ENCODE measurements at places on chromosomes 12 and 14. TPM values are rescaled to one million over a fixed set of nuclear protein-coding genes. Genes with fewer than 3 reads are reported as not detected.

- no peak for DNase-seq
These were observed 70.1 kb downstream of the ZNF641 start for GRCh38 chr12:48280572-48280971.

DNA sequence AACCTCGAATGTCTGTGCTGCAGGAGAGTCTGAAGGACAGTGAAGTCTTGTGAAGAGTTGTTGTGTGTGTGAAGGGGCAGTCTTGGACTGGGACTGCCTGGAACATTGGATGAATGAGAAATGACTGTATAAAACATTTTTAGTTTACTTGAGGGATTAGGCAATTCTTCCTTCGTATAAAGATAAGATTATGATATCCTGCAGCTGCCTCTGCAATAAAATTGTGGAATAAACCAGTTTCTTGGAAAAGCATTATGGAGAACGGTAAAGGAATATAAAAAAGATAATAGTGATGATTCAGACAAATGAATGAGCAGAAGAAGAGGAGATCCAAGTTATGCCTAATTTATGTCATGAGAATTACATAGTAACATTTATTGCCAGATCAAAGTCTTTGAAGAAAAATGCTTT, 30.9 kb upstream of the LUM start:
- no peak for DNase-seq

- DNase-seq: no peak
These were observed 69.0 kb downstream of the TECPR2 start for GRCh38 chr14:102431751-102432150.

DNA sequence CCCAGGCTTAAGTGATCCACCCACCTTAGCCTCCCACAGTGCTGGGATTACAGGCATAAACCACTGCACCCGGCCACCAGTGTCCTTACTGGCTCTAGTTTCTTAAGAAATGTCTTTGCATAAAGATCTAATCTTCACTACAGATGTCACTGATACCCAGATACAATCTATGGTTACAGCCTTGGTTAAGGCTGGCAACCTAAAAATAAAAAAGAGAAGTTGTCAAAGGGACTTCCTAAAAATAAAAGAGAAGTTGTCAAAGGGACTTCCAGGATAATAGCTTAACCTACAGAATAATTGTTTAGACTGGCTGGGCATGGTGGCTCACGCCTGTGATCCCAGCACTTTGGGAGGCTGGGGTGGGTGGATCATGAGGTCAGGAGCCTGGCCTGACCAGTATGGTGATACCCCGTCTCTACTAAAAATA, 27.6 kb downstream of the ETFBKMT start:
- no peak for DNase-seq

DNA sequence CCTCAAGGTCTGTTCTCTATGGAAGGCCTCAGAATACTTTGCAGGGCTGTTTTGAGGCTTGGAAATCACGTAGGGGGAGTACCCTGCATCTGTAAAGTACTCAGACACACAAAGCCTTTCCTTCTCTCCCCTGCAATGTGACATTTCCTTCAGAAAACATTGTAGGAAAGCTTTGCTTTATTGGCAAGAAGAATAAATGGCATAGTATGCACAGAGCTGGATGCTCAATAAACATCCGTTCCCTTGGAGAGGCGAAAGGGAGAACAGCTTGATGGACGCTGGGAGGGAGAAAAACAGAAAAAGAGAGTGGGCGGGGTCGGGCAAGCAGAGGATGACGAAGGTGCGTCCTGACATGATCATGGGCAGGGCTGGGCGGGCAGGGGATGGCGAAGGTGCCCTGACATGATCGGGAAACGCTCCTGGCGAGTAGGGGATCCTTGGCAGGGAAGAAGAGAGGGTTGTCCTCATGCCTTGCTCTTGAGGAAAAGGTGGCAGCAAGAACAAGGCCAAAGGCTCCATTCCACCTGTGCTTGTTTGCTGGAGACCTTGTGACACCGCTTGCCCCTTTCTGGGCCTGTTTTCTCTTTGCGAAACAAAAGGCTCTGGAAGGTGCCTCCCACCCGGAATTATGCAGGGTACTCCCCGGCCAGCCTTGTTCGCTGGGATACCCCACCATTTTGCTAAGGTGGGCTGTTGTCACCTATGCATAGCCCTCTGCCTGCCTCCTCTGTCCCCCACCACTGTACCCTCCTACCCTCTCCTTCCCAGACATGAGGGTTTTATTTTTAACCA, 21.1 kb downstream of the IRF2BPL start:
- peak; percentile 83 for DNase-seq

DNA sequence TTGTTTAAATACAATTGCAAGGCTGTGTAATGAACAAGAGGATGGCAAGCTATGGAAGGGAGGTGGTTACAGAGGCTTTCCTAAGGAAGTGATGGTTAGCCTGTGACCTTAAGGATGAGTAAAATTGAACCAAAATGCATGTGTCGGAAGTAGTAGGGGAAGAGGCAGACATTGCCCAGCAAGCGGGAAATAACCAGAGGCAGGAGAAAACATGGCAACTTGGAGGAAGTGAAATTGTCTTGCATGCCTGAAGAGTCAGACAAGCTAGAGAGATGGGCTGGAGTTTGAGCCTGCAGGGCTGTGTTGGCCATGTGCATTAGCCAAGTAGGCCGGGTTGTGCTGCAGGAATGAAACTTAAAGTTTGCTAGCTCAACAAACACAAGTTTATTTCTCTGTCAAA, 96.2 kb downstream of the BTG1 start:
- DNase-seq: no peak

Gene CACNA1C
- total RNA-seq: 9.5 TPM

Gene TMEM179
- not detected for total RNA-seq

Gene MIP
- not detected for total RNA-seq

- no peak for DNase-seq
These were observed at the start of gene CD69 for GRCh38 chr12:9760699-9761418. Gene CD69, minus strand, starts transcription at chr12:9760901. Its CDS starts 81 bp downstream, at chr12:9760820.

Gene DCN
- 1,081 TPM for total RNA-seq

- DNase-seq: no peak
These were observed 57.7 kb upstream of the DLK1 start for GRCh38 chr14:100669011-100669412.

Gene KDM5A
- 57.4 TPM for total RNA-seq

- DNase-seq: no peak
These were observed 172.4 kb upstream of the RTL1 start for GRCh38 chr14:101075801-101076413.

DNA sequence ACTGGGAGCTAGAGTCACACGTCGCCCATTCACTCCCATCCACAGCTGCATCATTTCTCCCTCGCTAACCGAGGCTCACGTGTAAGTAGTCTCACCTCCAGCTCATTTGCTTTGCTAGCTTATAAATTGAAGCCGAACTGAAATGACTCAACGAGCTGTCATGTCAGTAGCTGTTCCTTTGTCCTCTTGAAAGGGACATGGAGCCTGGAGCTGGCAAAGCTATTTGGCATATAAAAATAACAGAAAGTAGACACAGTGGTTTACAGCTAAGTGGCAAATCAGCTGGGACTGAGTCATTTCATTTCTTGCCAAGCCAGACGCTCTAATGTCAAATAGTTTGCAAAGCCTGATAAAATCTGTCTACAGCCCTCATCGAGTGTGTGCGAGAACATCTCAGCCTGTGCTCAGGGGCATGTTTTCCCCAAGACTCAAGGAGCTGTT, 114.4 kb upstream of the TMEM233 start:
- DNase-seq: peak; percentile 55

Data from breast epithelium (tissue), 4 donors.